Lower lobe of right lung (tissue), 2 donors: ENCODE measurements at places on chromosomes 11 and 22. TPM values are rescaled to one million over a fixed set of nuclear protein-coding genes. Genes with fewer than 3 reads are reported as not detected.

Gene LRRC56
- total RNA-seq = 7.6 TPM

Gene MRE11
- total RNA-seq = 17.6 TPM

DNA sequence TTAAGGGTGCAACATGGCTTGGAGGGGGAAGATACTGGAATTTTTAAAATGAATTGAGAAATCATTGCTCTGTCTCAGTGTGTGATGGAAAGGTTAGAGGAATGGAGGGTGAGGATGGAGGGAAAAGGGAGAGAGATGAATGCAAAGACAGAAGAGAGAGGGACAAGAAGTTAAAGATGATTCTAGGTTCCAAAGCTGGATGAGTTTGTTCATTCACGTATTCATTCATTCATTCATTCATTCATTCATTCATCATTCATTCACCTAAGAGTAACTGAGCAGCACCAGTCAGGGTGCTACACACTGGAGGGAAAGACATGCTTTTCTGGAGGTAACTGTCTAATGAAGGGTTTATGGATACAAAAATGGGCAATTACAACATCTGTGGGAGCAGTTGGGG lies 209.2 kb downstream of the GRIK4 start:
- no peaks in the 10 kb centered on the region for H3K4me1 ChIP-seq
- no peaks in the 10 kb centered on the region for H3K27me3 ChIP-seq
- H3K36me3 ChIP-seq = no peaks in the 10 kb centered on the region
- DNase-seq = no peak

DNA sequence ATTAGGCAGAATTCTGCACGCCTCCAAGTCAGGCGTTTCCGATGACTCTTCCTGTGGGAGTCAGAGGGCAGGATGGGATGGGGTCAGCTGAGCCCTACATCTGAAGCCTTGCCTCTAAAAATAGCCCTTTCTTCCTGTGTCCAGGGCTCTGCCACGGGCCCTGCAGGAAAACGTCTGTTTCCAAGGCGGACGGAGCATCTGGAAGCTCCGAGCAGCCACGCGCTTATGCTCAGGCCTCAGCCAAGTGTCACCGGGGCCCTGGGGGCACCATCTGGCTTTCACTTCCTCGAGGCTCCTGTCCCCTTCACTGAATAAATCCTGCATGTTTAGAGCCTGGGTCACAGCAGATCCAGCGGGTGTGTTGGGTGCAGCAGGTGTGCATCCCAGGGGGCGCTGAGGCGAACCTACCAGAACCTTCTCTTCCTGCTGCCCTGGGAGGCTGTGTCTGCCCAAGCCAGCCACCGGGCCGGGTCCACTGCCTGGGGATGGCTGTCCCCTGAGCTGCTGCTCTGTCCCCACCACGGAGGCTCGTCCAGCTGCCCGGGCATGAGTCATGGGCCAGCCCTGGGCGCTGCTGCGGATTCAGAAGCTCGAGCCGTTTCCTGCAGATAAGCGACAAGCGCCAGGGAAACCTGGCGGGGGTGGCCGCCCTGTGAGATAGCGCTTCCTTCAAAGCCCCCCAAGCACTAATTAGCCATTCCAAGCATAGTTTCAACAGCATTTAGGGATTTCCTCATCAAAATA lies 32.0 kb upstream of the LINC01488 start:
- DNase-seq = peak; percentile 78
- peaks cover 50% of the 10 kb centered on the region for H3K4me1 ChIP-seq
- H3K27ac ChIP-seq = peak overlapping the region; percentile 82
- H3K27me3 ChIP-seq = no peaks in the 10 kb centered on the region
- no peaks in the 10 kb centered on the region for H3K36me3 ChIP-seq

DNA sequence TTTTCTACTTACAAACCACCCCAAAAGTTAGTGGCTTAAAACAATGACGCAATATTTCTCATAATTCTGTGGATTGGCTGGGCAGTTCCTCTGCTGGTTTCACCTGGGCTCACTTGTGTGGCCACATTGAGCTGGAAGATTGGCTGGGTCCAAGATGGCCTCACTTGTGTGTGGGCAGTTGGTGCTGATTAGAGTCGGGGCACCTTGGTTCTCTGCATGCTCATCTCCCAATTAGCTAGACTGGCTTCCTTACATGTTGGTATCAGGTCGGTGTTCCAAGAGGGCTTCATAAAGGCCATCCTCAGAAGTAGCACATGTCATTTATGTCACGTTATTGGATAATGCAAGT lies 12.5 kb downstream of the MAML2 start:
- H3K4me3 ChIP-seq = no peak overlapping the region
- no peak overlapping the region for H3K27ac ChIP-seq
- DNase-seq = no peak
- H3K27me3 ChIP-seq = no peaks in the 10 kb centered on the region
- no peaks in the 10 kb centered on the region for H3K36me3 ChIP-seq

DNA sequence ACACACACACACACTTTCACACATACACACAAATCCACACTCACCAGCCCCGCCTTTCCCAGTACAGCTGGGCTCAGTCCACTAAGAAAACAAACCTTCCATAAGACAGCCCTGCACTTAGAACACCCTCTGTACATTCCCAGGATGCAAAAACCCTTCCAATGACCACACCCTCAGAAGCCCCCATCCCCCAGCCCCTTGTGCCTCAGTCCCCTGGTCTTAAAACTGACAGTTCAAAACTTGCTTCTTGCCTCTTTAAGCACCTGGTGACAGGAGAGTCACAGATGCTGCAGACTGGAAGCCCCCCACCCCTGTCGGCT lies 23.0 kb downstream of the APLNR start:
- no peaks in the 10 kb centered on the region for H3K36me3 ChIP-seq
- peaks cover 35% of the 10 kb centered on the region for H3K4me1 ChIP-seq
- H3K27ac ChIP-seq = no peak overlapping the region
- DNase-seq = no peak

DNA sequence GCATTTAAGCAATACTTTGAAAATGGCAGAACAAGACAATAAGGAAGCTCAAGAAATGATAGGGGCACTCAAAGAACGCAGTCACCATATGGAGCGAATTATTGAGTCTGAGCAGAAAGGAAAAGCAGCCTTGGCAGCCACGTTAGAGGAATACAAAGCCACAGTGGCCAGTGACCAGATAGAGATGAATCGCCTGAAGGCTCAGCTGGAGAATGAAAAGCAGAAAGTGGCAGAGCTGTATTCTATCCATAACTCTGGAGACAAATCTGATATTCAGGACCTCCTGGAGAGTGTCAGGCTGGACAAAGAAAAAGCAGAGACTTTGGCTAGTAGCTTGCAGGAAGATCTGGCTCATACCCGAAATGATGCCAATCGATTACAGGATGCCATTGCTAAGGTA lies 51.9 kb downstream of the SPECC1L start:
- H3K27ac ChIP-seq = no peak overlapping the region
- H3K27me3 ChIP-seq = no peaks in the 10 kb centered on the region
- DNase-seq = no peak
- H3K36me3 ChIP-seq = peaks cover 67% of the 10 kb centered on the region
- no peak overlapping the region for H3K4me3 ChIP-seq

DNA sequence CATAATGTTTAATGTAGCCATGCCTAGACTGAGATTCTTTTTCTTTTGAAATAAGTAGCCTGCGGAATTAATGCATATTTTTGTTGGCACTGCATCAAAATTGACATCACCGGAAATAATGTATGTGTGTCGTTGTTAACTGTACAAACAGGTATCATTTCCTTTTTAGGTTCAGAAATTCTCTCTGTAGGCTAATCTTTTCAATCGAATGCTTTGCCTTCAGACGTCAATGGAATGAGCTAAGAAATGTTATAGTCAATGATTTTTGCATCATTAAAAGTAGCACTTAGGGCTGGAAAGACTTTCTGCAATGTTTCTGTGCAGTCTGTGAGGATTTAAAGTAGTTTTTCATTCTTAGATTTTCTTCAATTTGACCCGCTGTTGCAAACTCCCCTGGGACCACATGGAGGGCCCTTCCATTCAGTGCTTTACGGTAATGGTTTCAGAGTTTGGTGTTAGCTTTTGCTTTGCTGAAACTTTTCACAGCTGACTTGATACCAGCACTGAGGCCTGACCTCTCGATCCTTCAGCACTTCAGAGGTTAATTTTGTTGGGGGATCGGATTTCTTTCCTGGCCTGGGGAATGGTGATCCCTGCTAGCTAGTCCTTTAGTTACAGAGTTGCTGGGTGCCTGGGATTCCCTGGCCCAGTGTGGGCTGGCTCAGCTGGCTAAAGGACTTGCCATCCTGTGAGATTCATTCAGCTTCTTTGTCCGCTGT lies 137.8 kb downstream of the DBX1 start:
- no peaks in the 10 kb centered on the region for H3K27me3 ChIP-seq
- no peak overlapping the region for H3K4me3 ChIP-seq
- no peak for DNase-seq
- H3K4me1 ChIP-seq = no peaks in the 10 kb centered on the region
- H3K27ac ChIP-seq = no peak overlapping the region

- H3K4me3 ChIP-seq = no peak overlapping the region
- H3K4me1 ChIP-seq = no peaks in the 10 kb centered on the region
- DNase-seq = no peak
These were observed 30.4 kb downstream of the BID start for GRCh38 chr22:17743661-17744411.

Gene OR51I1
- total RNA-seq = 0.41 TPM

Gene OR6T1
- total RNA-seq = not detected

Gene TTC36
- 1.0 TPM for total RNA-seq

Gene ARFIP2
- 38.8 TPM for total RNA-seq
